HT-29 (cell line): ENCODE measurements at places on chromosomes 4 and X.

- DNase-seq, result no peak
Observed at GRCh38 chr4:159607809-159608208, 504.9 kb downstream of the RAPGEF2 start.

DNA sequence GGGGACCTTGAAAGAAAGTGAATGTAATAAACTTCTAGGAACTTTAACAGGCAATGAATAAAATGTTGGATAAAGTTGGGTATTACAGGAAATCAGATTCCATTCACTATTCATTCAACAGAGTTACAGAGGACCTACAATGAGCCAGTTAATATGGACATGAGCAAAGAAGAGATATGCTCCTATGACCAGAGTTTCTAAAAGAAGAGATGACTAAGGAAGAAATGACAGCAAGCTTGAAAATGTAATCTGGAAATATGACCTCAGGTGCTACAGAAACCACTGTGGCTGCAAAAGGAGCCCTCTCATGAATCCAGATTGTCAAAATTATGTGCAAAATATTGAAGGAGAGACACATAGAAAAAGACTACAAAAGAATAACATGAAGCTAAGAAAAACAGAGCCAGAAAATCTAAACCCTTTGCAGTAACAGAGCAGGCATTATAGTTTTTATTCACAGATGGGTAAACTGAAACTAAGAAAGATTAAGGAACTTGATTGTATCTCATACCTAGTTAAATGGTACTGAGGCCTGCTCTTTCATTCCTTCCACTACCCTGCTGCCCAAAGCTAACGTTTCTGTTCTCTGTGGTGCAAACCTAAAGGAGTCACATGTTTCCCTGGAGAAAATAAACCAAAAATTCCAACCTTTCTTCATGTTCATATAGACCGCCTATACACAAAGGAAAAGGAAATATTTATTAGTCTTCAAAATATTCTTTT lies 378.3 kb downstream of the GBA3 start:
- DNase-seq, result no peak

DNA sequence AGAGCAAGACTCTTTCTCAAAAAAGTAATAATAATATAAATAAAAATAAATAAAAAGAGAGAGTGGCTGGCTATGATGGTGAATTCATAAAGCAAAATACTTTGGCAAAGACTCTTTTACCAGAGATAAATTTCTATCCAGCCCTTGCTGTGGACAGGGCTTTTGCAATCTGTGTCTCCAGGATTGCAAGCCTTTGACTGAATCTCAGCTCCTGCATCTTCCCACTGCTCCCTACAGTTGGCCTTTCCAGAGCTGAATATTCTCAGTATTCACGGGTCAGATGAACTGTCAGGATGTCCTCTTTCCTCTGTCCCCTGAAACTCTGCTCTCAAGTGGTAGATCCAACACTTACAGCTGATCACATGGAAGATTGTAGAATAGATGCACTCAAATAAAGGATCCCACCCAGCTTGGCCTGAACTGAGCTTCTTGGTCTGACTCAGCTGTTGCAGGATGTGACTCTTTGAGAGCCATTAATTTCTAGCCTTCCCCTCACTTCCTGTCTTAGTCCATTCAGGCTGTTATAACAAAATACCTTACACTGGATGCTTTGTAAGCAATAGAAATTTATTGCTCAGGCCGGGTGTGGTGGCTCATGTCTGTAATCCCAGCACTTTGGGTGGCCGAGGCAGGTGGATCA lies 123.4 kb upstream of the GUCY1A1 start:
- no peak for DNase-seq

DNA sequence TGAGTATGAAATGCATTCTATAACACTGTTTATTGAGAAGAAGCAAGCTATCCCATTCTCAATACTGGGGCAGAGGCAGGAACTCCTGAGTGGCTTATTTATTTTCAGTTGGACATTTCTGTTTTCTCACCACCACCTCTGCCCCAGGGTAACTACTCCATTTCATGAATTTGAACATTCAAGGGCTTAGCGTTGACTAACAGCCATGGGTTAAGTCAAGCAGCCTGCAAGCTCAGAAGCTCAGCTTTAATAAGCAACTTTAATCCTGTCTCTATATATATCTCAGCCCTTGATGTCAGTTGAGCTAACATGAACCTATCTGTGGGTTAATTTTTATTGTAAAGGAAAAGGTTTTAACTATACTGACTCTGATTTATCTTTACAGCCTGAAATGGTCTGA lies 93.8 kb downstream of the MBNL3 start:
- no peak for DNase-seq

DNA sequence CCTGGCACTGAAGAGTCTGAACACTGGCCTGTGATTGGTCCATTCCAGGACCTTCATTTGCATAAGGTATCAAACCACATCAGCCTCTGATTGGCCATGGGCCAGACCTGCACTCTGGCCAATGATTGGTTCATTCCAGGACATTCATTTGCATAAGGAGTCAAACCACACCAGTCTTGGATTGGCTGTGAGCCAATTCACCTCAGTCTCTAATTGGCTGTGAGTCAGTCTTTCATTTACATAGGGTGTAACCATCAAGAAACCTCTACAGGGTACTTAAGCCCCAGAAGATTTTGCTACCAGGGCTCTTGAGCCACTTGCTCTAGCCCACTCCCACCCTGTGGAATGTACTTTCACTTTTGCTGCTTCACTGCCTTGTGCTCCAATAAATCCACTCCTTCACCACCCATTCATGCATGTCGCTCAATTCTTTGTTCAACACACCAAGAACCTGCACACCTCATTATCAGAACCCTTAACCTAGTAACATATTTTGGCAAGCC lies 14.2 kb upstream of the HERC5 start:
- DNase-seq, result no peak
